ENCODE measurements at places on chromosomes 6 and 20. TPM values are rescaled to one million over a fixed set of nuclear protein-coding genes. Genes with fewer than 3 reads are reported as not detected.

Gene ZNF334
- 2.2 TPM for total RNA-seq

Gene UST
- 1.1 TPM for total RNA-seq

Gene BPI
- not detected for total RNA-seq

Gene MCHR2
- not detected for total RNA-seq

Gene SMPDL3A
- 3.5 TPM for total RNA-seq

Gene HDGFL1
- total RNA-seq = not detected

Gene SH3BGRL2
- 13.9 TPM for total RNA-seq

Gene BCAS4
- 24.0 TPM for total RNA-seq

Gene SLC22A3
- total RNA-seq = 4.2 TPM

- DNase-seq = no peak
Observed at GRCh38 chr6:43910638-43911353, 140.8 kb downstream of the VEGFA start.

GRCh38 chr6:163702736-163703135 is 288.2 kb downstream of the QKI start:
- DNase-seq = no peak

DNA sequence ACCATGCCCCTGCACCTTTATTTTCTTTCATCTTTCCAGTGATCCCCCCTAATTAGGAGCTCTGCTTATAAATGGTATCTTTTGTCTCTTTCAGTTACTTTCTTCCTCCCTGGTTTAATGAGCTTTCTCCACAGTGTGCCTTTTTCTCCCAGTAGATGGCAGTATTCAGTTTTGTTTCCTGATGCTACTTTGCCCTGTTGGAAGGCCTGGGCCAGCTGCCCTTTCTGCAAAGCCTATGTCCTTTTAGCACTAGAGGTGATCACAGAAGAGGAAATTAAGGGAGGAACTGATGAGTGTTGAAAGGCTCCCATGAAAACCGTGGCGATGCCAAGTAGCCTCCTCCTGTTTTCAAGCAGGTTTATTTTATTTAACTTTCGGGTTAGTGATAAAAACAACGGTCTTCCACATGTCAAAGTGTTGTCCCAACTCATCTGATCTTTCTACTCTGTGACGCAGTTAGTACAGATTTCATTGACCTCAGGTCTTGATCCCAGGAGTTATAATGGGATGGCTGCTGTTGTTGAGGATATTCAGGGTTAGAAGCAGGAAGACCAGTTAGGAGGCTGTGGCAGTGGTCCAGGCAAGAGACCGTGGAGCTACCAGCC is 184.2 kb upstream of the BMP2 start:
- no peak for DNase-seq

- no peak for DNase-seq
Observed at GRCh38 chr6:88641178-88641903, 322.1 kb downstream of the RNGTT start.

DNA sequence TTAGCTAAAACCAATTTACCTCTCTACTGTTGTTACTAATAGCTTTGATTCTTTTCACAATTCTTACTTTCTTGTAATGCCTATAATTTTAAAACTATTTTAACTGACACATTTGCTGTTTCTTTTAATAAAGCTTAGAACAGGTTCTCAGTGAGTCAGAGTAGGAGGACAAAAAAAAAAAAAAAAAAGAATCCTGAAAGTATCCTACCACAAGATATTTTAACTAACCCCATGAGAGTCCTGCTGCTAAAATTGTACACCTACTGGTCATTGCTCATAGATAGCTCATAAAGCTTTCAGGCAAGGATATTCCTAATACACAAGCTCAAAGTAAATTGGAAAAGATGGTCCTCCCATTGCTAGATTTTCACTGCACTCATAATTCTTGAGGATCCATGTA is 301.0 kb downstream of the CENPW start:
- no peak for DNase-seq

GRCh38 chr6:149130508-149130907 is 187.0 kb upstream of the TAB2 start:
- DNase-seq = no peak

- no peak for DNase-seq
Observed at GRCh38 chr6:30450909-30451841, 38.1 kb upstream of the HLA-E start.

DNA sequence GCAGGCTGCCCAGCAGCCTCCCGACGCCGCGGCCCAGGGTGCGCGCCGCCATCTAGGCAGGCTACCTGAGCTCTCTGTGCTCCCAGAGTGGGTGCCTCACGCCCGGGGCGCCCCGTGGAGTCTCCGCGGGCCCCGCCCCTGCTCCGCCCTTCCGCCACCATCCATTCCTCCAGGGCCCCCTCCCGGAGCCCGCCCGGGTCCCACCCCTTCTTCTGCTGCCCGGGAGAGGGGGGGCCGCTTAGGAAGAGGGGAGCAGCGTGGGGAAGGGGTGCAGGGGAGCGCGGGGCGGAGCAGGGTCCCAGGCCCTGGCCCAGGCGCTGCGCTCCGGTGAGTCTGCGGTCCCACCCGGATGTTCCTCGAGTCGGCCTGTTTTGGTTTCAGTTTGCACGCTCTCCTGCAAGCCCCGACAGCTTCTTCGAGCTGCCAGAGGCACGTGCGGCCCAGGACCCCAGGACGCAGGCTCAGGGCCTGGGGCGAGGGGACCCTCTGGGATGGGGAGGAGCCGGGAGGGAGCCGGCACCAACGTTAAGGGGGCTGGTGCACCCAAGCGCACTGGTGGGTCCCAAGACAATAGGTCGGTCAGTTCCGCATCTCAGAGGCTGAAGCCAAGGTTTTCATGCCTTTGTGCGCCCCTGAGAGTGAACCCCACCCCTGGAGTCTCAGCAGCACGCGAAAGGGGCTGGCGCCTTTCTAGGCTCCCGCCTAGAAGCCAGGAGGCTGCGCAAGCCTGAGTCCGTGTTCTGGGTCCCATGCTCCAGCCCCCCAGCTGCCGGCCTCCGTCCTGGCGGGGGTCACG is at the start of gene ACSS1:
Gene ACSS1 (minus strand): TSS at position 89 of the 796 bp plus-strand sequence. CDS start 37 bp downstream, at position 52.
- DNase-seq = no peak

- DNase-seq = no peak
Observed at GRCh38 chr6:27863962-27864905, 48.0 kb downstream of the OR2B2 start.

DNA sequence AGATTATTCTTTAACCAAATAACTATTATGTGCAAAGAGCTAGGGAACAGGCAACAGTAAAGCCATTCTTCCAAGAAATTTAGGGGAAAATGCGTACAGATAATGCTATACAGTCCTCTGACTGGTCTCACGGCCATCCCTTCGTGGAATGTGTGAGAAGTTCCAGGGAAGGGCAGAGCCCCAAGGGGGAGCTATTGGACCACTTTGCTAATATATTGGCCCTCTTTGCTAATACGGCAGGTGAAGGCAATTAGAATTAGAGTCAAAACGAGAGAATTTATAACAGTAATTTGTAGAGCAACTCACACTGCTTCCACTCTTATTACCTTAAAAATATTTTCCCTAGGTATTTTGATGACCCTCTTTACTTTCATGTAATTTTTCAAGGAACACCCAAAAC is 140.4 kb downstream of the IMPG1 start:
- no peak for DNase-seq

- no peak for DNase-seq
Observed at GRCh38 chr6:166775180-166775922, 148.3 kb upstream of the RPS6KA2 start.

- no peak for DNase-seq
Observed at GRCh38 chr20:13355941-13356486, 134.9 kb downstream of the ISM1 start.

DNA sequence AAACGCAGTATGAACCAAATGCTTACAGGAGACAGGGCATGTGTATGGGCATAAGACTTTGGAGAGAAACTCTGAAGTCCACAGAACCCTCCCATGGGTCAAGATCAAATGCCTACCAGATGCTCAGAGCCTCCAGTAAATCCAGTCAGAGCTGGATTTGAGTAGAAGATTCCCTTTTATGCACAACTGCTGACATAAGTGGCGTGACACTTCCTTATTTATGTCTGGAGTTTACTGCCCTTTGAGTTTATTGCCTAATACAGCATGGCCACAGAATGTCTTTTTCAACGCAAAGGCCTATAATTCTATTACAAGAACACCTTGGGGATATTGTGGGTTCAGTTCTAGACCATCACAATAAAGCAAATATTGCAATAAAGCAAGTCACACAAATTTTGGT is 220.0 kb upstream of the FOXQ1 start:
- no peak for DNase-seq

GRCh38 chr6:11791354-11792107 is 12.9 kb upstream of the ADTRP start:
- DNase-seq = no peak

GRCh38 chr20:1721687-1722512 is 64.3 kb upstream of the SIRPG start:
- no peak for DNase-seq

- DNase-seq = no peak
Observed at GRCh38 chr6:117317261-117317660, 51.9 kb downstream of the VGLL2 start.

- no peak for DNase-seq
Observed at GRCh38 chr6:48959251-48960060, 503.6 kb downstream of the MMUT start.

DNA sequence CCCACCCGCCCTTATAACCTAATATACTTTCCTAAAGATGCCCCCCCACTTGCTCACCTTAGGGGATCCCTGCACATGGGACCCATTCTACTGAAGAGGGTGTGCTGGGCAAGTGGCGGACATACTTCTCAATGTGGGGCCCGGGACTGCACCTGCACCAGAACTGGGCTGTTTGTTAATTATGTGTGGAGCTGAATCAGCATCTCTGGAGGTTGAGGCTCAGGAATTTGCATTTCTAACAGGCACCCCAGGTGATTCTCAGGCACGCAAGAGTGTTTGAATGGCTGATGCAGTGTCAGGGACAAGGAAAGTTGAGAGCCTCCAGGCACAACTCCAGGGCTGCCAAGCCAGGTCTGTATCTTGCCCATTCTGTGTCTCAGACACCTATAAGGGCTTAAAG is 8.9 kb upstream of the PTPRT start:
- DNase-seq = no peak

Data from epithelial cell of proximal tubule (primary cell).